NCI-H345 (cell line): ENCODE measurements at places on chromosomes 4 and X.

DNA sequence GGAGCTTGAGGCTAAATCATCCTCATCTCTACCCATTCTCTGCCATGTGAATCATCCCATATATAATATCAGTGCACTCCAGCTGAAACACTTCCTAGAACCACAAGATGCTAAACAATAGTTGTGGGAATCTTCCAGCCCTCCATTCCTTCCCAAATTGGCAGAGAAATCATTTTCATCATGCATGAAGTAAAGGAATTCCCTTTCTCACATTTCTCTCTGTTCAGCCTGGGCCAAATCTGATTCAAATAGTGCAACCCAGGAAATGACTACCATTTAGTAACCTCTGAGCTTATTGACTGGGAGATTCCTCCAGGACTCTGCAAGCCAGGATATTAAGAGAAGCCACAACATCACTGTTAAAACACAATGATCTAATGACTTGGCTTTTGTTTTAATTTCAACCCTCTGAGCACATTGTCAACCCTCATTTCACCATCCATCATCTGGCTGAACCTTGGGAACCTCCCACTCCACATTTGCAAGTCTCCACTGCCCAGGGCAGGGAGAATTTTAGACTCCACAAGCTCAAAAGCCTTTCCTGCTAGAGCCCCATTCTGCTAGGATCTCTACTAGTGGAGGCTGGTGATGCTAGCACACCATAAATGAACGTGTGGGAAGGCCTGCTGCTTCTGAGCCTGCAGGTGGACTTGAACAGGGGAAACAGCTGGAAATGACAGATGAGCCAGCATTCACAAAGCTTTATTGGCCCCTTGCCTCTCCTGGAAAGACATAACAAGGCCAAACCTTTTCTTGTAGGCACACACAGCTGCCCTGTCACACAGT is 133.9 kb downstream of the TET2 start:
- no peak for DNase-seq

GRCh38 chrX:10042055-10042454 is 74.9 kb downstream of the CLDN34 start:
- DNase-seq = no peak

- DNase-seq = no peak
Observed at GRCh38 chrX:47828984-47829383, 7.7 kb upstream of the ZNF81 start.

DNA sequence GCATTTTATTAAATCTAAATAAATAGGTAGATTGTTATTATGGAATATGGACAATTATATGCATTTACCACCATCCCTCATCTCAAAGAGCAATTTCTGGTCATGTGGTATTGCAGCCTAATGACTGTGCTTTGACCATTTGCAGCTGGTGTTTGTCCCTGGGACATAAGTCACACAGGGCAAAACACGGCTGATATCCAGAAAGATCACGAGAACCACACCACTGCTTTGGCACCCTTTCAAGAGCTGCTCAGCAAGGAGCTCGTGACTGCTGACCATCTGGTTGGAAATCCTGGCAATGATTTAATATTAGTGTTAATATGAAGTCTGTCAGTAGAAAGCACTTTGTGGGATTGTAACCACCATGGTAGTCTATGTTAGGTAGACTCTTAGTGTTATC is 545.0 kb downstream of the GBA3 start:
- DNase-seq = no peak

DNA sequence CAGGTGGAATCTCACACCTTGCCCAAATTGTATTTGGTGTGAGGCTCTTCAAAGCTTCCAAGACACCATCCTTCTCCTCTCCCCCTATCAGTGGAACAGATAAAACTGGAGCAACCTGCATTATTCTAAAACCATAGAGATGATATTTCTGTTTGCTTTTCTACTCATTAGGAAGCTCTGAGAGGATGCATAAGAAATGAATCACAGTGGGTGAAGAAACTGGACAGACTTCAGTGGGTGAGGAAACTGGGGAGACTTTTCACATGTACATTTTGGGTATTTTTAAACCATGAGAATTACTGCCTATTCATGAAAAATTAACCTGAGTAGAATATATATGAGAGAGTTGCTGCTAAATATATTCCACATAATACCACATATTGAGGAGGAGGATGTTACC is 16.4 kb downstream of the HAND2 start:
- DNase-seq = no peak

DNA sequence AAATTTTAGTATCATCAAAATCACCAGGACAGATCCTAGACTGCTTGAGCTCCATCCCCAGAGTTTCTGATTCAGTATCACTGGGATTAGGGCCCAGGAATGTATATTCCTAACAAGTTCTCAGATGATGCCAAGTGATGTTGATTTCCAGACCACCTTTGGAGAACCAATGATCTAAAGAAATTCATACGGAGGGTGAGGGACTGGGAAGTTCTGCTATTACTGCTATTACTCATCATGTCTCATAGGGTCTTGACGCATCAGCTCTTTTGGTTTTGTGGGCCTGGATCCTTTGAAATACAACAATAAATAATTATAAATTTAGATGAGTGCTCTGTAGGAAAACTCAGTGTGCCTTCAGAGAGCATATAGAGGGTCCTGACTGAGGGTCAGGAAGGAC is 59.8 kb upstream of the LGI2 start:
- no peak for DNase-seq

- no peak for DNase-seq
Observed at GRCh38 chr4:28354880-28355656, 1494.4 kb downstream of the STIM2 start.

DNA sequence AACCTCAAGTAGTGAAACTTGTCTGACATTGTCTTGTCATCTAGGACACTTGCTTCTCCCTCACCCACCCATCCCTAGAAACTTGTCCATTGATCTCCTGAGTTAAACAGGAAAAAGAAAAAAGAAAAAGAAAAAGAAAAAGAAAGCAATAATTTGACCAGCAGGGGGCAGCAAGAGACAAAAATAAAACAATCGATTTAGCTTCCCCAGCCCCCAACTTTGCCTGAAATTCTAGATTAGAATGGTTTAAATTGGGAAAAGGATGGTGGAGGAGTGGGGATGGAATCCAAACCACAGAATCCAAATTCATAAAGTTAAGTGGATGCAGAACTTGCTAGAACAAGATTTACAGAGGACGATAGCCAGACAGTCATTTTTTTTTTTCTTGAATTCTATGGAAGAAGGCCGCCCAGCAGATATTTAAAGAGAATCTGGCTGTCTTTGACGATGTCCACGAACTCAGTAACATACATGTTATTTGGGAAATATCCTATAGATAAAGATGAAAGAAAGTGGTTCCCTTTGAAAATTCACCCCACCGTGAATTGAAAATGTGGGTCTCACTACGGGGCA is 282.9 kb downstream of the USP46 start:
- peak; percentile 36 for DNase-seq

GRCh38 chrX:24526616-24527015 is 61.5 kb downstream of the PDK3 start:
- DNase-seq = no peak

DNA sequence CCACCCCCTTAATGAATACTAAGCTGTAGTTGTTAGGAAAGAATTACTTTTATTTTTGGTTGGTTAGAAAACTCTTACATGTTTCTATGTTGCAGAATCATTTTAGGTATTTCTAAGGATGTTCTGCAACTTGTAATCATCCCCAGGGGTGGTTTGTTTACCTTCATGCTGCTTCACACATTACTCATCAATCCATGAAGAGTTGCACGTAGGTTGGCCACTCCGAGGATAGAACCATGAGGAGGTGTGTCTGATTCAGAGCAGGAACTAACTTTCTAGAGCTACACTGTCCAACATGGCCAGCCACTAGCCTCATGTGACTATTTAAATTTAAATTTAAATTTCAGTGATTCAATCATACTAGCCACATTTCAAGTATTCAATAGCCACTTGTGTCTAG is 127.2 kb upstream of the FRMPD4 start:
- peak; percentile 4 for DNase-seq

- DNase-seq = peak; percentile 13
Observed at GRCh38 chr4:138494931-138495330, 252.8 kb upstream of the SLC7A11 start.

DNA sequence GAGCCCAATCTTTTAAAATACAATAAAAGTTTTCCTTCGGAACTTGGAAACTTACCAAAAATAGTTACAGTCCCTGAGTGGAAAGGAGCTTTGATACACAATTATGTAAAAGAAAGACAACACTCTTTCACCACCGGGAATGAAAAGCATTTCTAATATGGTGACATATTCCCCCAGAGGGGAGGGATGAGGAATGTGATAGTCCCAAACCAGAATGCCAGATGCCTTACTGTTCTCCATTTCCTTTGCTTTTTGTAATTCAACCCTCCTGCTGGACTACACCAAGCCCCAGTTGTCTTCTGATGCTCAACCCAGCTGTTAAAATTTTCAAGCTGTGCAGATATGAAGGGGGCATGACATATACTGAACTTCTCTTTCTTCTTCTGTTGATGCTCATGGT is 4.1 kb downstream of the PRIMPOL start:
- DNase-seq = no peak

DNA sequence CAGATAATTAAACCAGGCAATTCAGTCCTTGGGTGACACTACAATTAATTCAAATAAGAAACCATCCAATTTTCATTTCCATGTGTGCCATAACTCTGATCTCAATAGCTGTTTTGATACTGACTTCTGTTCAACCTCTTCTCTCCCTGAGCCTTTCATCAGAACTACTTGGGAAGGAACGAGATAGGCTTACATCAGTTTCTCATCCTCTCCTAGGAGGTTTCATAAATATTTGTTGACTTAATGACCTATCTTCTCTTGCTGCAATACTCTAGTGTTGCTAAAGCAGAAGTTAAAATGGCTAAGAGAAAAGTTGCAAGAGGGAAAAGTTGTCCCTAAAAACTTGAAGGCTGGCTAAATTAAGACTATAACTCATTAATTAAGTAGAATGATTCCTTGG is 41.8 kb downstream of the PRKG2 start:
- no peak for DNase-seq

- DNase-seq = no peak
Observed at GRCh38 chr4:68359508-68359907, 9.6 kb upstream of the YTHDC1 start.

DNA sequence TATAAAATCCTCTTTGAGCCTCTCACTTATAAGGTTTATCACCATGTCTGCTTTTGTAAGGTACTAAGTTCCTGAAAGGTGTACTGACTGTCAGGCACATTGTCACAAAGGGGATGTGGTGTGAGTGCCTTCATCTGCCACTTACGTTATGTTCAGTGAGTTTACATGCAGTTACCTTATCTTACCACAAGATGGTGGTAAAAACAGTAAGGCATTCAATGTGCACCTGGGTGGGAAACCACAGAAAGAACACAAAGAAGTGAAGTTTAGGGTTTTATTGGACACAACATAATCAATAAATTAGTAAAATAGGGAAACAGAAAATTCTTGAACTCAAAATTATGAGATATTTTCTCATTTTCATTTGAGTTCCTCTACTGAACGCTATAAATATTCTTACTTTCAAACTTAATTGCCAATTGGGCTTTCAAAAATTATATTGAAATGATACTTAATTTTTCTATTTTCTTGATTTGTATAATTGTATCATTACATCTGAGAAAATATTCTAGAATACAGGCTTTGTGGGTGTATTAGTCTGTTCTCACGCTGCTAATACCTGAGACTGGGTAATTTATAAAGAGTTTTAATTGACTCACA is 650.8 kb downstream of the PCDH7 start:
- peak; percentile 38 for DNase-seq

- DNase-seq = peak; percentile 33
Observed at GRCh38 chr4:99945718-99946355, 581 bp downstream of the DNAJB14 start.

DNA sequence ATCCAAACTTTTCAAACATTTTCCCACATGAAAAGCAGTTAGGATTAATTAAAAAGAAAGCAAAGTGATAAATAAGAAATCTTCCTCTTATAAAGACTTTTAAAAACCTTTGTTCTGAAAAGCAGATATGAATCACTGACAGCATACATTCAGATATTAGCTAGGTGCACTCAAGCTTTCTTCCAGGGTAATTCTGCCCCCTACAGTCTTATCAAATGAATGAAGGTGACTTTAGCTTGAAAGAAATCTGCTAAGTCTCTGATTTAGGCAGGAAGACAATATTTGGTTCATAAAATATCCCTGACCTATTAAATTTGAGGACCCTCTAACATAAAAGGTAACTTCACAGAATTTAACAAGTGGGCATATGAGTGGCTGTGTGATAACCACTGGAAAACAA is 209.1 kb upstream of the FAM47A start:
- no peak for DNase-seq

DNA sequence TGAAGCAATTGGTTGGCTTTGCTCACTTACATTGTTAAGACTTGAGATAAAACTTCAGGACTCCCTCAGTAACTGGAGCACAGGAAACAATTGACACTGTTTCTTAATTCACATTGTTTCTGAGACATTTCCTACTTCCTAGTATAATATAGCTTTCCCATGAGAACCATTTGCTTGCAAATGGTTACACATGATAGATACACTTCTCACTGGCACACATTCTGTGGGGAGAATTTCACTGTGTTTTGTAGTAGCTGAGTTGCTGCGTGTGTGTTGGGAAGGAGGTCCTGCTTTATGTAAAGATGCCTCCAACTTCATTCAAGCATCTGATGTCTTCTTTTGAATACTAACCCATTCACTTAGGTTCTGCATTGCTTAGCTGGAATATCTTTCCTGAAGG is 85.3 kb upstream of the SLC4A4 start:
- no peak for DNase-seq

- no peak for DNase-seq
Observed at GRCh38 chr4:128787509-128788311, 21.8 kb upstream of the JADE1 start.

GRCh38 chr4:93814722-93815121 is 13.8 kb upstream of the ATOH1 start:
- DNase-seq = no peak

- no peak for DNase-seq
Observed at GRCh38 chrX:38989076-38989475, 187.8 kb downstream of the MID1IP1 start.

DNA sequence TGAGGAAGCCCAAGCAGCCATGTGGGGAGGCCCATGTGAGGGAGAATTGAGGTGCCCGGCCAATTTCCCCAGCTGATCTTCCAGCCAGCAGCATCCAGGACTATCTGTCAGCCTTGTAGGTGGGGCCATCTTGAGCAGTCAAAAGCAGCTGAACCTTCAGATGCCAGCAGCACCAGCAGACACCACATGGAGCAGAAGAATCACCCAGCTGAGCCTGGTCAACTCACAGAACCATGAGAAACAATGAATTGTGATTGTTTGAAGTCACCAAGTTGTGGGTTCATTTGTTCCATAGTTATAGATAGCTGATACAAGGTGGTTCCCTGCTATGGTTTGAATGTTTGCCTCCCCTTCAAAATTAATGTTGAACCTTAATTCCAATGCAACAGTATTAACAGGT is 85.1 kb upstream of the ATP6AP2 start:
- DNase-seq = no peak

- DNase-seq = no peak
Observed at GRCh38 chr4:53559021-53559620, 32.2 kb downstream of the LNX1 start.

- DNase-seq = no peak
Observed at GRCh38 chr4:147823130-147823529, 91.2 kb downstream of the ARHGAP10 start.

DNA sequence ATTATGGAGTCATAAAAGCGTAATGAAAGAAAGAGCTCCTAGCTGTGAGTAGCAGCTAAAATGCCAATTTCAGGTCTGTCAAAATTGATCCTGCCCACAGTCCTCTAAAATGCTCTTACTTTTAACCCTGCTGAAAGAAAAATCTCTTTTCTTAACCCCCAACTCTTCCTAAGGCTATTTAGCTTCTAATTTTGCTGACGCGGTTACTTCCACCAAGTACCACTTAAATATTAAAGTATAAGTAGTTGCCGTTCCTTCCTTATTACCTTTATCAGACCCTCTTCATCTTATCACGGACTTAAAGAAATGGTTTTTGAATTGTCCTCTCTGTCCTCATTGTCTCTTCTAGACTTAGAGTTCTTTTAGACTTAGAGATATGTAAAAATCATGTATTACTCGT is 272.2 kb downstream of the FRMPD4 start:
- no peak for DNase-seq
